ENCODE measurements at places on chromosomes 12 and 14.

DNA sequence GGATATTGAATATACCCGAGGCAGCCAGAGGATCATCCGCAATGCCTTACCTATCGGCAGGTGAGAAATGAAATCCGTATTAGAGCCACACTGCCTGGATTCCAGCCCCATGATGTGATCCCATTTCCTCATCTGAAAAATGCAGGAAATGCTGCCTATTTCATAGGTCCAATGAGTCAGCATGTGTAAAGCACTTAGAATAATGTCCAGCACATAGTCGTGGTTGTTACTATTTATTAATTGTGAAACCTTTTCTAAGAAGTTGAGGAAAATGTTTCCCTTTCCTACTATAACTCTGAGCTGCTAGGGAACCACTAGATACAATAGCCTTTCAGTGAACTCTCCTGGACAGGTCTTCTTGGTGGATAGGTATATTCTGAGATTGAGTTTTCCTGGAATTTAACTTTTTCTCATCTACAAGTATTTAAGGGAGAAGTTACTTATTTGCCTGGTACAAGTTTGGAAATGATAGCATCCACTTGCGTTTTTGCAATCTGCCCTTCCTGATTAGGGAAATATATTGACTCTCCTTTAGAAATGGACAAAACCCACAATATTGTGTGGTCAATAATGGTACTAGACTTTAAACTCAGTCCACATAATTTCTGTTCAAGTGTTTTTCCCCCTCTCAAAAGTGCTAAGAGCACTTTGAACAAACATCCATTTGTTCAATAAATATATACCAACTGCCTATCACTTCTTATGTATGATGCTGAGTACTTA, 12.2 kb downstream of the POLR3B start:
- DNase-seq = peak; percentile 79

- no peak for DNase-seq
These were observed 75.6 kb upstream of the FRMD6 start for GRCh38 chr14:51576117-51576430.

GRCh38 chr12:56431850-56432249, 17.4 kb downstream of the TIMELESS start:
- DNase-seq = peak; percentile 36

- DNase-seq = no peak
These were observed 16.7 kb downstream of the AKT1 start for GRCh38 chr14:104778694-104779331.

- DNase-seq = no peak
These were observed 851.1 kb upstream of the MGAT4C start for GRCh38 chr12:87107270-87107669.

DNA sequence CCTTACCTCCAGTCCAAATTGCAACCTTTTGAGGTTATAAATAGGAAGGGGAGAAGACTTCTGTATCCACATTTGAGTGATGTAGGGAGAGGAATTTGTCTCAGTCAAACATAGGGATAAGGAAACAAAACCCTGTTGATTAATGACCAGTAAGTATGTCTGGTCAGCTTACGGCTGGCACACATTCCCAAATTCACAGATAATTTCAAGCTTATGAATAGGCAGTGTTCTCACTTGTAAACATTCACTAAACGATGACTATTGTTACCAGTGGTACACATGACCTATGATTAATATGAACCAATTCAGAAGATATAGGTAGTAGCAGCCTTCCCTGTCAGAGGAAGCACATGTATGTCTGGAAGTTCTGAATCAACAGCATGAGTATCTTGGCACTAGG, 33.0 kb upstream of the SLC5A8 start:
- DNase-seq = no peak

DNA sequence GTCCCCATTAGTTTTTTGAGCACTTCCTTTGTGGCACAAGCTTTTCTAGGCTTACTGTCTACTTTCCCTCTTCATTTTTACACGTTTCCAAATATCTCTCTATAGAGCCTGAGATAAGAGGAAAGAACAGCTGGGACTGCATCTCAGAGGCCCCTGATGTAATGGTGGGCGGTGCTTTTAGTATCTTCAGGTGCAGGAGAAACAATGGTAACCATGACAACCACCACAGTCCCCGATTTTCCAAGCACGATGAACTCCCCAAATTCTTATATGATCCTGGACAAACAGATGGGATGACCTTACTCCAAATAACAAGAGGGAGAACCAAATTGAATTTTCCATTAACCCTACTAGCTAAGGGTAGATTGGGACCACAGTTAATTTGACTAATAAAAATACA, 103.3 kb downstream of the AEBP2 start:
- no peak for DNase-seq

DNA sequence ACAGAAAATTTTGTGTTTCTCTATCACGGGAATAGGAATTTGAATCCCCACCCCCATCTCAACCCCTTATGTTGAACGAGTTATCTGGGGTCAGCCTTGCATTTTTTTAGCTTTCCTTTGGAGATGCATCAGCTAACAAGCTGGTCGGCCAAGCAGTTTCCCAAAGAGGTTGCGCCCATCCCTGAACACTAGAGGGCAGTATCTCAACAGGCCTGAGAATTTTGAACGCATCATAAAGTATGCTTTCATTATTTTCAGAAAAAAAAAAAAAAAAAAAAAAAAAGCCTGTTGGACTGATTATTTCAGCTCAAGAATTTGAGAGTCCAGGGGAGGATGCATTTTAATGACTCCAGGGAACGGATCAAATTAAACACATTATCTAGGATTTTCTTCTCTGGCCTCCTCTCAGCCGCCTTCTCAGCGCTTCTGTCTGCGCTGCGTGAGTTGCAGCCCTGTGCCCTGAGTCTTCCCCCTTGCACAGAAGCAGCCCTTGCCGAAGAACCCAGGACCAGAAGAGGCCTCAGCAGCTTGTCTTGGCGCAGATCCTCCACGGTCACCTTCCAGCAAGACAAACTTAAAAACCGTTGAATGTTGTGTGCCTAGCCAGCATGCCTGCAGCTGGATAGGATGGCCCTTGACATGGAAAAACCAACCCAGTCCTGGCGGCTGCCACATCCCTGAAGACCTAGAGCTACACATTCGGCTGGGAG, 76.6 kb upstream of the GZMB start:
- DNase-seq = peak; percentile 55

GRCh38 chr12:89461190-89461589, 63.4 kb downstream of the GALNT4 start:
- DNase-seq = no peak

GRCh38 chr12:105348561-105348960, 18.1 kb downstream of the C12orf75 start:
- DNase-seq = no peak

GRCh38 chr14:100230361-100230760, 8.6 kb upstream of the YY1 start:
- no peak for DNase-seq

GRCh38 chr12:68850390-68850789, 42.4 kb downstream of the MDM2 start:
- no peak for DNase-seq

- DNase-seq = no peak
These were observed 2.8 kb downstream of the FBXO21 start for GRCh38 chr12:117187421-117187820.

- peak; percentile 73 for DNase-seq
These were observed 34.9 kb upstream of the EML1 start for GRCh38 chr14:99758121-99758821.

GRCh38 chr14:30551460-30551859, 7.5 kb upstream of the G2E3 start:
- DNase-seq = peak; percentile 43

DNA sequence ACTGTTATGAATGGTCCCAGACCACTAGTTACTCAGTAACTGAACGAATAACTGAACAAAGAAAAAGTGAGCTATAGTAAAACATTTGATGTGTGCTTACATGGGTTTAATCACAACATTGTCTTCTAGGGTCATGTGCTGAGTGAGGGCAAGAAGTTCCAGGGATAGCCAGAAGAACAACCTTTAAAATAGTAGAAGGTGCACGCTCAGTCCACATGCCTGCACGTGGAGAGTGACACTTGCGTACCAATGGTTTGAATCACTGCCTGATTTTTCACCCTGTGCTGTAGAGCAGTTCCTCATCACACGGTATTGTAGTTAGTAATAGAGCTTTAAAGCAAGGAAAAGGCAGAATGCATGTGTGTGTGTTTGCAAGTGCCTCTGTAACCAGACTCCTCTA, 224.2 kb downstream of the EGLN3 start:
- DNase-seq = no peak

- DNase-seq = no peak
These were observed 8.1 kb downstream of the TMEM179 start for GRCh38 chr14:104596451-104596918.

All from fibroblast of gingiva (primary cell).